ENCODE measurements at places on chromosomes 3 and 15.
A peak's percentile ranks its signal among the peaks of the same experiment; 100 is the strongest.

GRCh38 chr3:142211034-142211433 lies 14.4 kb downstream of the GK5 start:
- DNase-seq = no peak

DNA sequence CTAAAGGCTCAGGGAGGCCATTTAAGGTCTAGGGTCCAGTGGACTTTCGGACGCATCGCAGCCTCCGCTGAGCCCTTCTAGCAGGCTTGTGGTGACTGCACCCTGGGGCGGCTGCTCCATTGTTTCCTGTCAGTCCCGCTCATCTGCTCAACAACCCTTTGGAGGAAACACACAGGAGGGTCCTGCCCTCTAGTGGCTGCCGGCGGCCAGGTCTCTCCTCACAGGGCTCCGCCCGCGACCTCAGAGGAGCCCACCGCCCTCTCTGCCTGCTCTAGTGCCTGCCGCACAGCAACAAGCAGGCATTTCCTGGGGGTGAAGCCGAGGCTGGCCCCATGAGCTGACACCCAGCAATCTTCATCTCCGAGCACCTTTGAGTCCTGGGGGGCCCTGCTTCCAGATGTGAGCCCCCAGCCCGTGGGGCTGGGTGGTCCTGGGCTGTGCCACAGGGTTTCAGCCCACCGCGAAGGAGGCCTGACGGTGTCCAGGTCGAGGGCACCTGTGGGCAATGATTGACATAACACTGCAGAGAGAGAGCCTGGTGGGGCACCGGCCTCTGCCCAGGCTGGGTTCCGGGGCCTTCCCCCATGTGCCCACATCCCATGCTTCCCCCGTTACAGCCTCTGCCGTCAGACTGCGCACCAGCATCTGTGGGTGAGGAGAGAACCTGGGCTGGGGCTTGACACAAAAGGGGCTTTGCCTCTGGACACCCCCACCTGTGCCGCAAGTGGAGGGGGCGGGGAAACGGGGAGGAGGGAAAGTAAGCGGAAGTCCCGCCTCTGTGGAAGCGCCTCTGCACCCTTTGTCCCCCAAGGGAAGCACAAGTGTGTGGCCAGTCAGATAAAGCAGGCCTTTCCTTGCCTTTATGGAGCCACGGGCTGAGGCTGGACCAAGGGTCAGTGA lies 27.0 kb upstream of the SFMBT1 start:
- peak; percentile 82 for DNase-seq

DNA sequence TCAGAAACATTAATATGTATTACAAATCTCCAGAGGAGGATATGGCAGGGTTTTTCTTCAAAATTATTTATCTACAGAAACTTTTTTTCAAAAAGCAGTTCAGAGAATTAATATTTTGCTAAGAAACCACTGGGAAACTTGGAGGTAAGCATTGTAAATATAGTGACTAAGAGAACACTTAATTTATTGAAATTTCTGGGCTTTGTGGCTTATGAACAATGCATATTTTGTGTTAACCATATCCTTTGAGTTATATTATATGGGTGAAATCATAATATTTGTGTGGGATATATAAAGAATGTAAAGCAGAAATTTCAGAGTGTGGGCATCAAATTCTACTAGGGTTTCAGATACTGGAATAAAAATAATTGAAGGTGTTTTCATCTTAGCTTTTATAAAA lies 1059.2 kb downstream of the ZPLD1 start:
- DNase-seq = no peak

DNA sequence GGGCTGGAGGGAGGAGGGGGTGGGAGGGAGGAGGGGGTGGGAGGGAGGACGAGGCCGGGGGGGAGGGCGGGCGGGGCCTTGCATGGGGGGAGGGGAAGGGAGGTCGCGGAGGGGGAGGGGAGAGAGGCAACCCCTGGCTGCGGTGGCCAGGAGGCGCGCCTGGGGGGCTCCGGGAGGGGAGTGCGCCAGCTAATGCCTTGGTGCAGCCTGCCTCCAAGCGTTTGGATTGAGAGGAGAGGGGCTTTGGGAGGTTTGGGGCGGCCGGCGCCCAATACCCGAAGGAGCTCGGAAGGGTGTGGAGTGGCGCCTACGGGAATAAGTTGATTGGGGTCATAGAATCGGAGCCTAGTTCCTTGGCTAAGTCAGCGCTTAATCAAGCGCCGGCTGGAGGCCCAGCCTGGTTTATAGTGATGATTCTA lies 557 bp downstream of the TFG start:
- DNase-seq = peak; percentile 64

Measured in CD4-positive, alpha-beta T cell (primary cell).